ENCODE measurements at places on chromosomes 2 and 18. TPM values are rescaled to one million over a fixed set of nuclear protein-coding genes. Genes with fewer than 3 reads are reported as not detected.

Gene SERPINB4
- 543 TPM for total RNA-seq

Gene C1QL2
- total RNA-seq, result not detected

Gene AQP12A
- not detected for total RNA-seq

Gene FRZB
- total RNA-seq, result 0.53 TPM

Gene FOXI3
- not detected for total RNA-seq

Gene SGO2
- total RNA-seq, result 4.0 TPM

Gene CNGA3
- 0.44 TPM for total RNA-seq

Gene IL1A
- 3.3 TPM for total RNA-seq

Gene GCKR
- total RNA-seq, result 1.9 TPM

Gene RAB6C
- not detected for total RNA-seq

Gene VWA3B
- not detected for total RNA-seq

Gene NMUR1
- total RNA-seq, result not detected

Gene APCDD1
- 33.6 TPM for total RNA-seq

Gene UGP2
- 105 TPM for total RNA-seq

- no peaks in the 10 kb centered on the region for H3K4me1 ChIP-seq
- DNase-seq, result no peak
- H3K4me3 ChIP-seq, result no peak overlapping the region
These were observed 162.8 kb downstream of the GCA start for GRCh38 chr2:162506706-162507105.

DNA sequence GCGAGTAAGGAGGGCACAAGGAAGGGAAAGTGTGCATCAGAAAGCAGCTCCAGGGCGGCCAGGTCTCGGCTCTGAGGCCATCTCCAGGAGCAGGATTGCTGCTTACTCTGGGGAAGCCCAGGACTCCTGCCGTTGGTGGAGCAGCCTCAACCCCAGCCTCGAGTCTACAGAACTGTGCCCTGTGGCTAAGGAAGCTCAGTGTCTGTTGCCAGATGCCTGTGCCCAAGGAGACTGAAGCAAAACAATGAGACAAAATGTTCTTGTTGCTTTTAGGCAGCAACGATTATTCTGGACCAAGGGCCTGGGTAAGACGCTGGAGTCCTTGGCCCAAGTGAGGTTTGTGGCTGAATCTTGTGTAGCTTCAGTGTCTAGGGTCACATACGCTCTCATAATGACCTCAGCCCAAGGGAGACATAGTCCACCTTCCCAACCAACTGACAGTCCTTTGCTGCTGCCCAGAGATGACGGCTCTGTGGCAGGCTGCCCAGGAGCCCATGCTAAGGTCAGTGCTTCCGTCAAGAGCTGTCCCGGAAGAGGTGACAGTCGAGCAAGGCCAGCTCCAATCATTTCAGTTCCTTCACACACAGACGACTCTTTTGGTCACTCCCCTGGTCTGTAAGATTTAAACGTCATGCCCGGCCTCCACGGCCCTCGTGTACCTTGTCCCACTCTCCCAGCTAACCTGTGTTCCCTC, 223.8 kb downstream of the TTC32 start:
- H3K36me3 ChIP-seq, result no peaks in the 10 kb centered on the region
- no peaks in the 10 kb centered on the region for H3K27me3 ChIP-seq
- H3K4me1 ChIP-seq, result no peaks in the 10 kb centered on the region
- H3K4me3 ChIP-seq, result no peak overlapping the region
- no peak for DNase-seq

DNA sequence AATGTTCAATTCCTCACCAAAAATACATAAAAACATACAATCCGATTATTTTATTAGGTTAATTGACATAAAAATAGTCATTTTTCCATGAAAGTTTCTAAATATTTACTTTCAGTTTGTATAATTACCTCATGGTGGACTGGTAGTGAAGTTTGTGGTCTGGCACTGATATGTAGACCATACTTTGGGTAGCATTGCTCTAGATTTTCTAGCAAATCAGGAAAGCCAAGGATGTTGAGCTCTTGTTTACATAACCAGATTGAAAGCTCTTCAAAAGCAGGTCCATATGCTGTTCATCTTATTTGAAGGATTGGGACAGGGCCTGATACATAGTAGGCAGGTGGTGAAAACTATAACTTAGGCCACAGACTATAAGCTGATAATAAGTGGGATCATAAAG, 61.8 kb downstream of the COMMD1 start:
- H3K4me3 ChIP-seq, result no peak overlapping the region
- H3K36me3 ChIP-seq, result no peaks in the 10 kb centered on the region
- H3K4me1 ChIP-seq, result peaks cover 54% of the 10 kb centered on the region
- H3K27ac ChIP-seq, result no peak overlapping the region
- no peaks in the 10 kb centered on the region for H3K27me3 ChIP-seq
- DNase-seq, result no peak

DNA sequence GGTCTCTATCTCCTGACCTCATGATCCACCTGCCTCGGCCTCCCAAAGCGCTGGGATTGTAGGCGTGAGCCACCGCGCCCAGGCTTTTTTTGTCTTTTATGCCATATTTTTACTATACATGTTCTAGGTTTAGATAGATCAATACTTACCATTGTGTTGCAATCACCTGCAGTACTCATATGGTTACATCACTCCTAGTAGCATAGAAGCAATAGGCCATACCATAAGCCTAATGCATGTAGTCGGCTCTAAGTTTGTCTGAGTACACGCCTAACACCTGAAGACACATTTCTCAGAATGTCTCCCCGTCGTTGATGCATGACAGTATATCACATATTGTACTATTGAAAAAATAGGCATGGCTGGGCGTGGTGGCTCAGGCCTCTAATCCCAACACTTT, 27.1 kb upstream of the TGIF1 start:
- H3K27me3 ChIP-seq, result no peaks in the 10 kb centered on the region
- no peak overlapping the region for H3K27ac ChIP-seq
- peaks cover 12% of the 10 kb centered on the region for H3K4me1 ChIP-seq
- no peak for DNase-seq
- H3K4me3 ChIP-seq, result no peak overlapping the region

GRCh38 chr2:176158855-176159662, 2.0 kb downstream of the HOXD3 start:
- no peaks in the 10 kb centered on the region for H3K36me3 ChIP-seq
- H3K27me3 ChIP-seq, result peaks cover 100% of the 10 kb centered on the region
- no peak overlapping the region for H3K4me3 ChIP-seq
- H3K4me1 ChIP-seq, result peaks cover 64% of the 10 kb centered on the region

GRCh38 chr18:59941331-59941730, 41.5 kb downstream of the PMAIP1 start:
- H3K27me3 ChIP-seq, result no peaks in the 10 kb centered on the region
- H3K4me3 ChIP-seq, result no peak overlapping the region

GRCh38 chr2:100513650-100514049, 43.4 kb downstream of the NMS start:
- DNase-seq, result no peak
- no peak overlapping the region for H3K4me3 ChIP-seq
- H3K27me3 ChIP-seq, result no peaks in the 10 kb centered on the region
- H3K27ac ChIP-seq, result no peak overlapping the region
- no peaks in the 10 kb centered on the region for H3K36me3 ChIP-seq

DNA sequence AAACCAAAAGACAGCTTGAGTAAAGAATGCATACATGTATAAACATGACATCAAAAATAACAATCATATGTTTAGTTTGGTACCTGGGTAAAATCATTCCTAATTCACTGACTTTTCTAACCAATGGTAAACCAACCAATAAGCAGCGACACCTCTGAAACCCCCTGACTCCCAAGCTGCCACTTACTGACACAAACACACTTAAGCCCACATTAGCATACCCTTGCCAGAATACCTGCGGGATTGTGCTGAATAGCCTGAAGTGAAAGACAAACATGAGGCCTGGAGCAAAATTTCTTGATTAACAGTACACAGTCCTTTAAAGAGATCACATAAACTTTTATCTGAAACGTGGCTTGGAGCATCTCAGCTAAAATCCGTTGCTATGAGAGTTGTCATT, 902.9 kb downstream of the TMEM182 start:
- H3K4me1 ChIP-seq, result no peaks in the 10 kb centered on the region
- no peaks in the 10 kb centered on the region for H3K27me3 ChIP-seq
- H3K36me3 ChIP-seq, result no peaks in the 10 kb centered on the region
- H3K27ac ChIP-seq, result no peak overlapping the region
- DNase-seq, result no peak

- H3K27me3 ChIP-seq, result no peaks in the 10 kb centered on the region
- DNase-seq, result no peak
- H3K36me3 ChIP-seq, result no peaks in the 10 kb centered on the region
- H3K4me3 ChIP-seq, result no peak overlapping the region
These were observed 66.6 kb downstream of the EPB41L3 start for GRCh38 chr18:5476961-5477800.

- no peak overlapping the region for H3K4me3 ChIP-seq
- no peaks in the 10 kb centered on the region for H3K27me3 ChIP-seq
- peaks cover 10% of the 10 kb centered on the region for H3K4me1 ChIP-seq
- no peak for DNase-seq
These were observed 37.5 kb downstream of the VPS54 start for GRCh38 chr2:63981702-63982103.

DNA sequence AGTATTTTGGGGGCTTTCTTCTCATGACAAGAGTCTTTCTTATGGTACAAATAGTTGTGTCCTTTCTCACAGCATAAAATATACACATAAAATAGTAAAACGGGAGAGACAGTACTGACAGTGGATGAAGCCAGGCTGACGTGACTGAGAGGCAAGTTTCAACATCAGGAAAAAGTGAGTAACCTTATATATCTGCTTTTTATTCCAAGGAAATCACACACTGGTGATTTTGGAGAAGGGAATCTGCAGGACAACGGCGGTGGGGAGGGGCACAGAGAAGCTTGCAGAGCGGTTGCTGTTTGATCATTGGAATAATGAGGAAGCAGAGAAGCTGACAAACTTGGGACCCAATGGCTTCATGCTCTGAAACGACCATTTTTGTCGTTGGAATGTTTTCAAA, 130.6 kb upstream of the ZNF236 start:
- H3K36me3 ChIP-seq, result no peaks in the 10 kb centered on the region
- H3K4me3 ChIP-seq, result no peak overlapping the region
- H3K27ac ChIP-seq, result no peak overlapping the region
- DNase-seq, result no peak
- peaks cover 34% of the 10 kb centered on the region for H3K27me3 ChIP-seq

DNA sequence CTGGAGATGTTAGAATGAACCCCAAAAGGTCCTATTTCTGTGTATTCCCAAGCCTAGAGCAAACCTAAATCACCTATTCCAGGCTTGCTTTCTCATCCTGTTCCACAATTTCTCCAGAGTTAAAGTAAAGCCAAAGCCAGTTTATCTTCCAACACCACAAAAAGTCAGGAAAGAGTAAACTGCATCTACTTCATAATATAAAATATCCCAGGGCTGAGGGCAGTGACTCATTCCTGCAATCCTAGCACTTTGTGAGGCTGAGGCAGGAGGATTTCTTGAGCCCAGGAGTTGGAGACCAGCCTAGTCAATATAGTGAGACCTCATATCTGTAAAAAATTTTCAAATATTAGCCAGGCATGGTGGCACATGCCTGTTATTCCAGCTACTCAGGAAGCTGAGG, 241.4 kb downstream of the CDH20 start:
- no peak for DNase-seq
- no peak overlapping the region for H3K27ac ChIP-seq
- H3K4me1 ChIP-seq, result peaks cover 2% of the 10 kb centered on the region
- H3K4me3 ChIP-seq, result no peak overlapping the region
- no peaks in the 10 kb centered on the region for H3K36me3 ChIP-seq
- no peaks in the 10 kb centered on the region for H3K27me3 ChIP-seq

- DNase-seq, result no peak
- no peaks in the 10 kb centered on the region for H3K27me3 ChIP-seq
- H3K4me1 ChIP-seq, result peaks cover 6% of the 10 kb centered on the region
- no peaks in the 10 kb centered on the region for H3K36me3 ChIP-seq
These were observed 118.5 kb downstream of the BAZ2B start for GRCh38 chr2:159497847-159498246.

GRCh38 chr18:1541478-1541877, 636.8 kb downstream of the ADCYAP1 start:
- H3K27ac ChIP-seq, result no peak overlapping the region
- DNase-seq, result no peak
- H3K4me1 ChIP-seq, result no peaks in the 10 kb centered on the region
- no peak overlapping the region for H3K4me3 ChIP-seq
- H3K27me3 ChIP-seq, result no peaks in the 10 kb centered on the region
- H3K36me3 ChIP-seq, result no peaks in the 10 kb centered on the region

DNA sequence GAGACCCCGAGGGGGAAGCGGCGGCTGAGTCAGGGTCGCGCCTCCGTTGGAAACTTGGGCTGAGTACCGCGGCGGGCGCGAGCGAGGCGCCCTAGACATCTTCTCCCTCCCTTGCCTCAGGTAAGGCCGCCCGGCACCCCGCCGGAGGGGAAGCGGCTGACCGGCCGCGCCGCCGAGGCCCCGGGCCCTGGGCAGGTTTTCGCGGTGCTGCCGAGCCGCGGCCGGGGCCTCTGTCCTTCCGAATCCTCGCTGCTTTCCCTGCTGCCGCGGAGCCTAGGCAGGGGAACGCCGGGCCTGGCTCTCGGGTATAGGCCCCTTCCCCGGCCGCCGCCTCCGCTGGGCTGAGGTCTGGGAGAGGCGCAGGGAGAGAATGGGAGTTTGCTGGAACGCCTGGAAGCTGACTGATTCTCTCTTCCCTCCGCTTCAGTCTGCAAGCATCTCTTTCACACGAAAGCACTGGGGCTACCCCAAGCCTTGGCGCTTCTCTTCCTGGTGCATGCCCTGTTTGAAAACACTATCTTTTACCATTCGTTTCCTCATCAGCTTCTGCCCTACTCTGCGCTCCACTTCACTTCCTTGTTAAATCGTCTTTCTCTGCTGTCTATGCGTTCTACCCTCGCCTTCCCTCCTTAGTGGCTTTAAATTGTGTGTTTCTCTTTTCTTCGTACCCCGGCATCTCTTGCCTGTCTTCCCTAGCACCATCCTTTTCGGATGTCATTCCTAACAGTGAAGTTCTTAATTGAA, 652 bp downstream of the PPM1B start:
- H3K36me3 ChIP-seq, result no peaks in the 10 kb centered on the region
- H3K4me3 ChIP-seq, result peak overlapping the region; percentile 90
- H3K4me1 ChIP-seq, result peaks cover 9% of the 10 kb centered on the region
- peak; percentile 16 for DNase-seq
- H3K27ac ChIP-seq, result peak overlapping the region; percentile 99

DNA sequence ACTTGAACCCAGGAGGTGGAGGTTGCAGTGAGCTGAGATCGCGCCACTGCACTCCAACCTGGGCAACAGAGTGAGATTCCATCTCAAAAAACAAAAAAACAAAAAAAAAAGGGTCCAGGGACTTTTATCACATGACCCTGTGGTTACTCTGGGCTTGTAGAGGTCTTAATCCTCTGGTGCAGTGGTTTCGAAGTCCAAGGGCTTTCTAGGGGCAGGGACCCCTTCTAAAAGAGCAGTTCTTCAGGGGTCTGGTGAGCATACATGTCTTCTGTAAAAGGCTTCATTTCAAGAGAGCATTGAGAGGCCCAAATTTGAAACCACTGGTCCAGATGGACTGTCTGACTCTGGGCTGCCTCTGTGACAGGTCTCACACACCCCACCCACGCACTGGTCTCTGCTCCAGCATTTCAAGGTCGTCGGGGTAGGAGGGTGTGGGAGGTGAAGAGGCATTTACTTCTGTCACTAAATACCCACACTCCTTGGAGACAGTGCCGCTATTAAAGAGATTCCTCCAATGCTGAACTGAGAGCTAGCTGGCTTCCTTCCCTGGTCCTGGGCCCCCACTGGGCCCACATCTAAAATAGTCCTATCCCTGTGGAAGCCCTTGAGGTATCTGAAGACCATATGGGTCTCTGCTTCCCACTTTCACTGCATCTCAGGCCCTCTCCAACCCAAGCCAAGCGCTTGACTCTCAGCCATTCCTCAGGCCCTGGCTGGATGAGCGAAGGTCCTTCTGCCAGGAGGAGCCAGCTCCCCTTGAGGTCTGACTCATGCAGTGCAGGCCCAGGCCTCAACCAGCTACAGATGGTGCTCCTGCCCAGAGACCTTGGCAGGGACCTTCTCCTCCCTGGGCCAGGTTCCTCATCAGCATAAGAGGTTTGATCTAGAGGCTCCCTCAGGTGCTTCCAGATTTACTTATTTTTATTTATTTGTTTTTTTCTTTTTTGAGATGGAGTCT, 44.8 kb downstream of the PAX8 start:
- H3K27ac ChIP-seq, result peak overlapping the region; percentile 92
- H3K4me3 ChIP-seq, result no peak overlapping the region
- H3K36me3 ChIP-seq, result no peaks in the 10 kb centered on the region
- no peaks in the 10 kb centered on the region for H3K4me1 ChIP-seq
